ENCODE measurements at places on chromosomes 7 and 10. TPM values are rescaled to one million over a fixed set of nuclear protein-coding genes. Genes with fewer than 3 reads are reported as not detected.

GRCh38 chr7:140870003-140870402, 54.7 kb downstream of the BRAF start:
- no peak for DNase-seq
- no peaks in the 10 kb centered on the region for H3K27me3 ChIP-seq
- no peak overlapping the region for H3K27ac ChIP-seq

DNA sequence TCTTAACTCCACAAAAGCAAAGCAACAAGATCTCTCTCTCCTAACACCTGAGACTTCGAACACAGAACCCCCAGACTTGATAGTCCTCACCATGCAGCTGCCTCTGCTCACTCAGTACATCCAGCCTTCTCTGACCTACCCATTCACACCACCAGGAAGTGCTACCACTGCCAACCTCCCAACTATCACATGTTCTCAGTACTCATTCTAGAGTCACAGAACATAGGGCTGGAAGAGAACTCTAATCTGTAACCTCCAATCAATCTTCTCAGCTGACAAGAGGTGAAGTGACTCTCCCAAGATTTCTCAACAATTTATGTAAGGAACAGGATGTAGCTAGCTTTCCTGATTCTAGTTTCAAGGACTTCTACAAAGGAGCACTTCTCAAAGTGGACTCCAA, 3.8 kb downstream of the NUDCD3 start:
- no peak for DNase-seq
- H3K36me3 ChIP-seq = peaks cover 33% of the 10 kb centered on the region
- peak overlapping the region; percentile 38 for H3K27ac ChIP-seq
- H3K4me1 ChIP-seq = peaks cover 22% of the 10 kb centered on the region

- H3K27ac ChIP-seq = no peak overlapping the region
- no peaks in the 10 kb centered on the region for H3K36me3 ChIP-seq
- no peak overlapping the region for H3K4me3 ChIP-seq
- DNase-seq = no peak
- no peaks in the 10 kb centered on the region for H3K27me3 ChIP-seq
- H3K4me1 ChIP-seq = peaks cover 16% of the 10 kb centered on the region
Observed at GRCh38 chr7:114939484-114940097, 17.7 kb downstream of the MDFIC start.

GRCh38 chr7:129911790-129912189, 41.0 kb downstream of the UBE2H start:
- H3K27me3 ChIP-seq = no peaks in the 10 kb centered on the region
- H3K4me1 ChIP-seq = peaks cover 49% of the 10 kb centered on the region
- peaks cover 8% of the 10 kb centered on the region for H3K36me3 ChIP-seq

- H3K4me3 ChIP-seq = no peak overlapping the region
- H3K4me1 ChIP-seq = no peaks in the 10 kb centered on the region
- no peak for DNase-seq
- H3K27me3 ChIP-seq = peaks cover 21% of the 10 kb centered on the region
- no peak overlapping the region for H3K27ac ChIP-seq
Observed at GRCh38 chr7:157622408-157623205, 285.8 kb downstream of the DNAJB6 start.

GRCh38 chr7:30799976-30800661, 28.9 kb downstream of the MINDY4 start:
- no peak for DNase-seq
- no peaks in the 10 kb centered on the region for H3K4me1 ChIP-seq
- H3K36me3 ChIP-seq = no peaks in the 10 kb centered on the region
- no peak overlapping the region for H3K27ac ChIP-seq
- H3K4me3 ChIP-seq = no peak overlapping the region

GRCh38 chr10:1852841-1853240, 115.5 kb upstream of the ADARB2 start:
- peaks cover 6% of the 10 kb centered on the region for H3K27me3 ChIP-seq
- no peak overlapping the region for H3K4me3 ChIP-seq
- no peaks in the 10 kb centered on the region for H3K4me1 ChIP-seq
- H3K27ac ChIP-seq = no peak overlapping the region

DNA sequence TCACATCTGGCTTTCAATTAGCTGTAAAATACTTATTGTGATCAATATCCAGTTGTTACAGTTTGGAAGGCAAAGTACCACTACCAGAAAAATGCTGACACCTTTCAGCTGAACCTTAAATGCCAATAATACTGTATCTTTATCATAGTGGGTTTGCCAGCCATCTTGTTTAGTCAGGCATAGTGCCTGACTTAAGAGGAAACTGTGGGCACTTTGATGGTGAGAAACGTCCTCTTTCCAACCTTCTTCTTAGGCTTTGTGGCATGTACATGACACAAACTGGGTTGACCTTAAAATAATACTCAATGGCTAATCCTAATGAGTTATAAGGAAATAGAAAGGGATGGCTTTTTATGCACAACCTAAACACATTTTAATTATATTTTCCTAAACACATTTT, 52.3 kb upstream of the PRR15 start:
- no peaks in the 10 kb centered on the region for H3K4me1 ChIP-seq
- H3K36me3 ChIP-seq = no peaks in the 10 kb centered on the region
- DNase-seq = no peak

- H3K27ac ChIP-seq = no peak overlapping the region
- H3K4me3 ChIP-seq = peak overlapping the region; percentile 66
- no peaks in the 10 kb centered on the region for H3K36me3 ChIP-seq
- DNase-seq = no peak
- peaks cover 19% of the 10 kb centered on the region for H3K27me3 ChIP-seq
Observed at GRCh38 chr10:133260895-133261725, 15.6 kb downstream of the ADAM8 start.

DNA sequence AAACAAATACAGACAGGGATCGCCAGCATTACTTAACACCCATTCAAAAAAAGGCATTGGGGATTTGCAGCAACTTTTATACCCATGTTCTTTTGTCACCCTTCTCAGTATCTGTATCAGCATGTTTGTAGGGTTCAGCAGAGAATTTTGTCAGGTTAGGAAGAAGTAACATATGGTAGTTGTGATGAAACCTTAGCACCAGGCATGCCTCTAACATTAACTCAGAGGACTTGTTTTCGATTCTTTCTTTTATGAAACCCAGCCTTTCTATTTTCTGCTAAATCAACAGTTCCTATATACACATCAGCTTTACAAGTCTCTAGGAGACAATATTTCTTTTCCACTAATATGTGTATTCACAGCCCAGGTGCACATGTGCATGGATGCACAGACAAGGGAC, 22.4 kb upstream of the HDAC9 start:
- no peaks in the 10 kb centered on the region for H3K36me3 ChIP-seq
- H3K4me1 ChIP-seq = no peaks in the 10 kb centered on the region
- no peak overlapping the region for H3K27ac ChIP-seq
- no peaks in the 10 kb centered on the region for H3K27me3 ChIP-seq
- DNase-seq = no peak

GRCh38 chr7:121544726-121545125, 148.6 kb upstream of the FAM3C start:
- no peak for DNase-seq
- no peaks in the 10 kb centered on the region for H3K27me3 ChIP-seq
- peaks cover 4% of the 10 kb centered on the region for H3K4me1 ChIP-seq
- H3K36me3 ChIP-seq = peaks cover 22% of the 10 kb centered on the region
- no peak overlapping the region for H3K27ac ChIP-seq

DNA sequence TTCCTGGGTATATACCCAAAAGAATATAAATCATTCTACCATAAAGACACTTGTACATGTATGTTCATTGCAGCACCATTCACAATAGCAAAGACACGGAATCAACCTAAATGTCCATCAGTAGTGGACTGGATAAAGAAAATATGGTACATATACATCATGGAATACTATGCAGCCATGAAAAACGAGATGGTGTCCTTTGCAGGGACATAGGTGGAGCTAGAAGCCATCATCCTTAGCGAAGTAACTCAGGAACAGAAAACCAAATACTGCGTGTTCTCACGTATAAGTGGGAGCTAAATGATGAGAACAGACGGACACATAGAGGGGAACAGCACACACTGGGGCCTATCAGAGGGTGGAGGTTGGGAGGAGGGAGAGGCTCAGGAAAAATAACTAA, 183.7 kb upstream of the CELF2 start:
- no peaks in the 10 kb centered on the region for H3K27me3 ChIP-seq
- no peak overlapping the region for H3K4me3 ChIP-seq
- H3K4me1 ChIP-seq = 0 out of 2 replicates have a peak, but pooled peaks cover 3% of the 10 kb centered on the region
- DNase-seq = no peak
- H3K36me3 ChIP-seq = no peaks in the 10 kb centered on the region

BTBD16 gene
- total RNA-seq = not detected

GSDME gene
- total RNA-seq = 5.8 TPM

DENND2A gene
- total RNA-seq = 10.0 TPM

GRM3 gene
- total RNA-seq = 1.5 TPM

SPDYE5 gene
- total RNA-seq = not detected

ZWINT gene
- 66.9 TPM for total RNA-seq

Measured in WTC11 (cell line).